ENCODE measurements at places on chromosomes 4 and X.

DNA sequence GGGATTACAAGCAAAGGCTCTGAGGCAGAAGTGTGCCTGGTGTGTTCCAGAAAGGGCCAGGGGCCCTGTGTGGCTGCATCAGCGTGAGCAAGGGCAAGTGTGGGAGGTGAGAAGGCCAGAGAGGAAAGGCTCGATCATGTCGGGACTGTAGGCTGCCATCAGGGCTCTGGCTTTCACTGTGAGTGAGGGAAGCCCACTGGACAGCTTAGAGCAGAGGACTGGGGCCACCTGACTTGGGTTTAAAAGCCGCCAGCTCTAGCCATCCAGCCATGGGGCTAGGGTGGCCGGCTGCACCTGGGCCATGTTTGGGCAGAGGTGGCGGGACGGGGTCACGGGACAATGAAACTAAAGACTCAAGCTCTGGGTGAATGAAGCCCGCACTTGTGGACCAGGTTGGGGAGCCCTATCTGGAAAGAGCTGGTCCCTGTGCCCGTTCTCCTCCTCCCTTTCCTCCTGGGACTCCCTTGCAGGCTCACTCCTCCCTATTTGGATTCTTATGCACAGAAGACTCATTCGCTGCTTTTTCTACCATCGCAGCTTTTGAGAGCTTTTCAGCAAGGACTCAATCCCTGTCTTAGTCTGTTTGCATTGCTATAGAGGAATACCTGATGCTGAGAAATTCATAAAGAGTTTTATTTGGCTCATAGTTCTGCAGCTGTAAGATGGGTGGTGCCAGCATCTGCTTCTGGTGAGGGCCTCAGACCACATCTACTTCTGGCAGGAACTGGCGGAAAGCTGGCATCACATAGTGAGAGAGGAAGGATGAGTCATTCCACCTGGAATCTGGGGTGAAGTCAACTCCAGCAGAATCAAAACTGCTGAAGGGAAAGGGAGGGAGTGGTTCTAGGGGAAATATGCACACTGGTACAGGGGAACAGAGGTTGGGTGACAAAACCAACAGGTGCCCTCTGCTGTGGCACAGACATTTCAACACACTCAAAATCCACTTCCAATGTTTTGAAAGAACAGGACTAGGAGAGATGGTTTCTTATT is 15.3 kb downstream of the CTAG1B start:
- DNase-seq: no peak

- no peak for DNase-seq
Observed at GRCh38 chr4:22962295-22962694, 269.6 kb downstream of the GBA3 start.

- no peak for DNase-seq
Observed at GRCh38 chr4:75229806-75230570, 284.2 kb downstream of the RCHY1 start.

- DNase-seq: no peak
Observed at GRCh38 chr4:150140774-150141400, 62.6 kb downstream of the DCLK2 start.

- DNase-seq: no peak
Observed at GRCh38 chr4:74045247-74045646, 6.8 kb upstream of the CXCL3 start.

DNA sequence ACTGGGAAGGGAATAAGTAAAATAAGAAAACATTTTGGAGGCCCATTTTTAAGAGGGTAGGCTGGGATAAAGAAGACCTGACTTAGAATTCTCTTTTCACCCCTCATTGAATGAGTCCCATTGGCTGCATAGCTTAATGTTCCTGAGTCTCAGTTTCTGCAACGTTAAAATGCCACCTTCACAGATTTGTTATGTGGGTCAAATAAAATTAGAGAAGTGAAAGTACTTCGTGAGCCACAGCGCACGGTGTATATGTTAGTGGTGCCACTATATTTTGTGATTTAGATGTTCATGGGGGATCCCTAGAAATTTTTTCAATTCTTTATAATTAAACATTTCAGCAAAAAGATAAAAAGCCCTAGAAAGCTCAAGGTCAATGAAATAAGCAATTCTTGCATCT is 109.2 kb upstream of the HS3ST1 start:
- DNase-seq: no peak

DNA sequence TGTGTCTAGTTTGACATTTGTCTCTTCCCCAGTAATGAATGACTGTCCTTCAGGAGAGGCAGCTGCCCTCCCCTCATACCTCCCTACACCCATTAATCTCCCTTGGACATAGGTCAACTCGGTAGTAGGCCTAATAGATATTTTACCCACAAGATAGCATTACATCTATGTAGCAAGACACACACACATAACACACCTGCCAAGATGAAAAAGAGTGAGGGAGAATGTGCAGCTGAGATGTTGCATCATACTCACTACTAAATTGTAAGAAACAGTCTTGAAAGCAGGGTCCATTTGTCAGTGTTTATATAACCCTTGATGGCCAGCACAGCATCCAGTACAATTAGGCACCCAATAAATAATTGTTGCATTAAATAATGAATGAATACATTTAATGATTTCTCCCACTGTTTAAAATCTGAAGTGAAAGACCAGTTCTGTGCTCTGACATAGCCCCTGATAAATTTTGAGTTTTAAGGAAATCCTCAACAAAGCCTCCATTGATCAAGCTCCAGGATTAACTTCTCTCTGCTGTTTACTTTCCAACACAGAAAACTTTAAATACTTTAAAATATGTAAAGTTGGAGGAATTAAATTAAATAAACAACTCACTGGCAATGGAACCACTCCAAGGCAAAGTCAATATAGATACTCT is 440.8 kb upstream of the RASGEF1B start:
- no peak for DNase-seq

- DNase-seq: no peak
Observed at GRCh38 chrX:51891821-51892551, 1.4 kb upstream of the MAGED1 start.

DNA sequence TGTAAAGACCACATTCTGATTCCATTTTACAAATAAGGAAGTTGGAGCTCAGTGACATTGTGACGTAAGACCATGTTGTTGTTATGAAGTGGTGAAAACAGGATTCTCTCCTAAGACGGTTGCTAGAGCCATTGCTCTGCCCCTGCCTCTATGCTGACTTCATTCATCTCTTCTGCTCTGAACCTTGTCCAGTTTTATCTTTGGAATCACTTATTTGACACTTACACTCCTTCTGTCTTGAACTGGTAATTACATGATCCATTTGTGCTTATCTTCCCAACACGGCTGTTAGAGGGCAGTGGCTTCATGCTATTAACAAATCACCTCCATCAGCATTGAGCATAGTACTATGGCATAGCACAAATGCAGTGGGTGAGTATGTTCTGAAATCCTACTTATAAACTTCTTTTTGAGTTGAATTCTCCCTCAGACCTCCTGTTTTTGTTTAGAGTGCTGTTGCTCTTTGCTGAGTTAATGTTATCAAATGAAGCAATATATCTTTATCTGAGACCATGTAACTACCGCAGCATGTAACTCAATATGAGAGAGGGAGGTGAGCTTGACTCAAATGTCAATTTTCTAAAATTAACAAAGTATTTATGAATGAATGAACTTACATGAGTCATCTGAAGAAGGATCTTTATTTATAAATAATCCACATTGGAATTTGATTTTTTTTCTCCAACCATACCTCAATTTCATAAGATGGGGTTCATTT is 177.8 kb downstream of the RASL11B start:
- no peak for DNase-seq

GRCh38 chrX:122567911-122568310 is 616.2 kb upstream of the GRIA3 start:
- no peak for DNase-seq

DNA sequence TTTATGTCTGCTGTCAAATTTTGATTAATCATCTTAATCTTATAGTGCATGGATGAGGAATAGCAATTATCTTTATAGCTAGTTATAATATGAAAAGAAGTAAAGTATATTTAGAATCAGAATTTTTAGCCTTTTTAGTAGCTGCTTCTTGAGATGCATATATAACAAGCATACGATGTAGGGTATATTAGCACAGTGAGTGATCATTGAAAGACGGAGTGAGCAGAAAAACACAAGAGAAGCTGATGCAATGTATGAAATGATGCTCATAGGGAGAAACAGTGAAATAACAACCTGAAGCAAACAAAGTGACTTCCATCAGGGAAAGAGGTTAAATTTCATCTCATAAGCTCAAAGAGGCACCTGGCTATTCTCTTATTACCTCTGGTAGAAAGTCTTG is 77.0 kb downstream of the GLRA3 start:
- DNase-seq: no peak

GRCh38 chr4:70908993-70909556 is 6.9 kb downstream of the MOB1B start:
- DNase-seq: no peak

GRCh38 chr4:53322696-53323095 is 43.2 kb downstream of the SCFD2 start:
- no peak for DNase-seq

GRCh38 chr4:4986841-4987240 is 32.4 kb downstream of the CYTL1 start:
- DNase-seq: no peak

- no peak for DNase-seq
Observed at GRCh38 chrX:108304210-108304609, 134.0 kb downstream of the COL4A6 start.

- no peak for DNase-seq
Observed at GRCh38 chr4:22496165-22496813, 19.6 kb downstream of the ADGRA3 start.

DNA sequence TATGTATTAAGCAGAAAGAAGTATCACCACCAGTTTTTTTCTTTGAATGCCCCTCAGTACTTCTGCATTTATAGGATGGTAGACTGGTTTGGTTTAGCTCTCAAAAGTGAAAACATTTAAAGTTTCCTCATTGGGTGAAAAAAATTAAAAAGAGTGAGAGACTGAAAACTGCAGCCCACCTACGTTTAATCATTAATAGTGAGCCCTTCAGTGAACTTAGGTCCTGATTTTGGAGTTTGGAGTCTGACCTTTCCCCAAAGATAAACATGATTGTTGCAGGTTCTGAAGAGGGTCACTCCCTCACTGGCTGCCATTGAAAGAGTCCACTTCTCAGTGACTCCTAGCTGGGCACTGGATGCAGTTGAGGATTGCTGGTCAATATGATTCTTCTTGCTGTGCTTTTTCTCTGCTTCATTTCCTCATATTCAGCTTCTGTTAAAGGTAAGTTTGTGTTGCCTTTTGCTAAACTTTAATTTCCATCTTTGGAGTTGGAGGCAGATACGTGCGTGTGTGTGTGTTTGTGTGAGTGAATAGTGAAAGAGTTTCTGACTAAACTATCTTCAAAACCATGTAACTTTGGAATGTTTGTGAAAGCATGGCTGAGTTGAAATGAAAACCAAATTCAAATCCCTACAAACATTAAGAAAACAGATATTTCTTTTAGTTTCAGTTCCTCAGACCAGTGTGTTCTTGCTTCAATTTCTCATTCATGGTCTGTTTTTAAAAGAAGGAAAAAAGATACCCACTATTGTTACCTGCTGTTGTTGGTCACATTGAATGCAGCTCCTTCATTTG is at the start of gene MTTP:
Gene MTTP, plus strand, starts transcription at position 295 of the 795 bp plus-strand sequence. Its CDS starts 86 bp downstream, at position 381.
- no peak for DNase-seq

Measured in stimulated activated CD4-positive, alpha-beta T cell treated with anti-CD3 and anti-CD28 coated beads, Interleukin-15, amount 100 ng/mL, for 1 hour (primary cell).